ENCODE measurements at places on chromosomes 7 and 10.
A peak's percentile ranks its signal among the peaks of the same experiment; 100 is the strongest.

- DNase-seq = peak; percentile 65
Measured at GRCh38 chr10:70693619-70694335, 21.5 kb downstream of the ADAMTS14 start.

- DNase-seq = no peak
Measured at GRCh38 chr10:13624630-13625029, 37.9 kb downstream of the PRPF18 start.

DNA sequence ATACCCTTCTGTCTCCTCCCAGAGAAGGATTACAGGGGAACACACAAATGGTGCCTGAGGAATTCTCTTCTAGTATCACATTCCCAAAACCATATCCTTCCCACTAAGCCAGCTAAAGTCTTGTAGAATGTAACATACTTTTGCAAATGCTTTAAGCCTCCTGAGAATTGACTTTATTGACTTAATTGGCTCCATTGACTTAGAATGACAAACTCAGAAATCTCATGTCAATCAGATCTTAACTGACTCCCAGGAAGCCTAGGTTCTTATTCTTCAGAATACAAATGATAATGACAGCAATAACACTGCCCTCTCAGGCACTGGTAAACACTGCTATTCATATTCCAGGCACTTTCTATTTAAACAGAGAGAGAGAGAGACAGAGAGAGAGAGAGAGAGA lies 356.9 kb upstream of the PRKCQ start:
- DNase-seq = no peak

GRCh38 chr7:36366718-36367560 lies 22.7 kb upstream of the ANLN start:
- DNase-seq = no peak

DNA sequence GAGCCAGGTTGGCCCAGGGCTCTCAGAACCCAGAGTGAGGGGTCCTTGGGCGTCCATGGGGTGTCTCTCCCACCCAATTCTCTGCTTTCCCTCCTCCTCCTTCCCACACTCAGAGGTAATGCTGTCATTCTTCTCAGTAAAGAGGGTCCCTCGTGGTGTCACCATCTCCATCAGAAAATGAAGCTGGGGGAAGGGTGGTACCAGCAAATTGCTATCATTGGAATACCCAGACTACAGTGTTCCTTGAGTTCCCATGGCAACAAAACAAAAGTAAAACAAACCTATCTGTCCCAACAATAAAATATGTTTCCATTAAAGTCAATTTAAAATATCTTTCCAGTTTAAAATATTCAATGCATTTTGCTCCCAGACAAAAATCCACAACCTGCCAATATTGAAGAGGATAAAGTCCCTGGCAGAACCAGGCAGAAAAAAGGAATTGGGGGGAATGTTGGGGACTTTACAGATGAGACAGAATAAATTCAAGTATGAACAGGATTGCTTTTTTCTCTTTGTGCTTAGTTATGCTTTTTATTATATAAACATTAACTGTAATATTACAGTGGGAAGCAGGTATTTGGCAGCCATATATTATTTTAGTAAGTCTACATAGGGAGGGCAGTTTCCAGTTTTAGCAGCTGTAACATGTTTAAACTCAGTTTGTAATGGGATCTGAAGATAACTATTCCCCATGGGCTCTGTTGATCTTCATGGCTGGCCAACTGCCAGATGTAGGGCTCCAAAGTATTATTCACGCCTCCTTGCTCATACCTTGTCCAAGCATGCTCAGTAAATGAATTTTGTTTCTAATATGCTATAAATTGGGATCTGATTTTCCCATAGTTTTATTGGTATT lies 182.1 kb downstream of the ARID5B start:
- no peak for DNase-seq

DNA sequence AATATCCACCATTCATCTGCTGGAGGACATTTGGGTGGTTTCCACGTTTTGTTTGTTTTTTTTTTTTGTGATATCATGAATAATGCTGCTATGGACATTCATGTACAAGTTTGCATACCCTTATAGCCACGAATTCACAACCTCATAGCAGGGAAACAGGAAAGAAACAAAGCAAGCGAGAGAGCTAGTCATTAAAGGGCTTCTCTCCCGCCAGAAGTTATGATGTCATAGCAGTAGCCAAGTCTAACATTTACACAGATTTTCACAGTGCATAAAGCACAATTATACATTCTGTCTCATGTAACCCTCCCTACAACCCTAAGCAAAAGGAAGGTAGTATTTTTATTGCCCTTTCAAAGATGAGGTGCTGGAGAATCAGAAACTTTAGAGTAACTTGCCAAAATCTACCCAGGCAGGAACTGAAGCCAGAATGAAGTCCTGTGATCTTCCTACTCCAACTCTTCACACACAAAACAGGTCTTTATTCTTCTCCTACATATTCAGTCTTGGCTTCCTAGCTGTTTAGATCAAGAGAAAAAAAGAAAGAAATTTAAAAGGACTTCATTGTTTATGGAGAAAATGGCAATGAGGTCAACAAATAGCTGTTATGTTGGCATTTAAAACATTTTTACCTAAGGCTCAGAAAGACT lies 33.9 kb upstream of the GPAM start:
- DNase-seq = no peak

DNA sequence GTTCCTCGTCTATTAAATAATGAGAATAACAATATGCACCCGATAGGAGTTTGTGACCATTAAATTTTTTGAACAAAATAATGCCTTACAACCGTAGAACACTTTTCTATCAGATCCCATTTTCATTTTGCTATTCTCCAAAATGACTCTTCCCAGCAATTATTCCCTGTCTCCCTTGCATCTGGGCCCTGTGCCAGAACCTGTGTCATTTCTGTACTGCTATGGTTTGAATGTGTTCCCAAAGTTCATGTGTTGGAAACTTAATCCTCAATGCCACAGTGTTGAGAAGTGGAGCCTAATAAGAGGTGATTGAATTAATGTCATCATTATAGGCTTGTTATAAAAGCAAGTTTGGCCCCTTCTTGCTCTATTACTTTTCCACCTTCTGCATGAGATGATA lies 33.2 kb upstream of the SMNDC1 start:
- DNase-seq = no peak

- DNase-seq = no peak
Measured at GRCh38 chr10:78541481-78542140, 507.9 kb downstream of the RPS24 start.

GRCh38 chr7:13466874-13467547 lies 522.5 kb downstream of the ETV1 start:
- DNase-seq = no peak

- no peak for DNase-seq
Measured at GRCh38 chr7:143467724-143468123, 9.9 kb upstream of the TAS2R41 start.

- DNase-seq = no peak
Measured at GRCh38 chr7:96310110-96310509, 11.8 kb downstream of the SLC25A13 start.

DNA sequence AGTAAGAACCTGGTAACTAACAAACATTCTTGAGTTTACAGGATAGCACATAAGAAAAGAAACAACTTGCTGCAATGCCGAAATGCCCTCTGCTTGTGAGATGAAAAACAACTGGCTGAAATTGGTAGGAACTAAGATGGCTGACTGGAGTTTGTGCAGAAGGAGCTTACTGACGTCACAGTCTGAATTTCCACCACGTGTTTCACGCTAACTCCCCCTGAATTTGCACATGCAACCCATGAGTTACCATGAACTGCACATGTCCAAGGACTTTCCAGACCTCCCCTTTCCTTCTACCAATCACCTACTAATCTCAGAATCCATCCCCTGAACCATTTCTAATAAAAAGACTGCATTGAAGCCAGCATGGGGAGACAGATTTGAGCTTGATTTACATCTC lies 86.3 kb upstream of the KCND2 start:
- DNase-seq = no peak

GRCh38 chr10:600234-600633 lies 89.2 kb downstream of the DIP2C start:
- no peak for DNase-seq

GRCh38 chr7:134452991-134453473 lies 5.9 kb downstream of the AKR1B1 start:
- DNase-seq = no peak

- DNase-seq = no peak
Measured at GRCh38 chr7:50669890-50670289, 104.7 kb upstream of the DDC start.

GRCh38 chr10:28172223-28172610 lies 130.6 kb downstream of the MPP7 start:
- DNase-seq = no peak

DNA sequence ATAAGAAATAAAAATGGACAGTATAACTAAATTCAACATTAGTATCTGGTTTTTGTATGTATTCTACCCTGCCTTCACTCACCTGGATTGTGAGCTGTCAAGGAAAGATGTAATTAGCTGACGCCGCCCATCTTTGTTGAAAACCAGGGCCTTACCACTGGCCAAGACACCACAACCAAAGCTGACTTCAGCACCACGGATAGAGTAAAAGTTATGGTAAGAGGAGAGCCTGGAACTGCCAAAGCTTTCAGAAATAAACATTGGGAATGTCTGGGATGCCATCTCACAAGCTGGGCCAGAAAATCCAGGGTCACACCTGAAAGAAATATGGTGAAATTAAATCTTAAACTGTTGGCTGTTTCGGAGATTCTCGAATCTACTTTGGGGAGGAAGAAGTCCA lies 190.1 kb upstream of the SLC26A5 start:
- no peak for DNase-seq

DNA sequence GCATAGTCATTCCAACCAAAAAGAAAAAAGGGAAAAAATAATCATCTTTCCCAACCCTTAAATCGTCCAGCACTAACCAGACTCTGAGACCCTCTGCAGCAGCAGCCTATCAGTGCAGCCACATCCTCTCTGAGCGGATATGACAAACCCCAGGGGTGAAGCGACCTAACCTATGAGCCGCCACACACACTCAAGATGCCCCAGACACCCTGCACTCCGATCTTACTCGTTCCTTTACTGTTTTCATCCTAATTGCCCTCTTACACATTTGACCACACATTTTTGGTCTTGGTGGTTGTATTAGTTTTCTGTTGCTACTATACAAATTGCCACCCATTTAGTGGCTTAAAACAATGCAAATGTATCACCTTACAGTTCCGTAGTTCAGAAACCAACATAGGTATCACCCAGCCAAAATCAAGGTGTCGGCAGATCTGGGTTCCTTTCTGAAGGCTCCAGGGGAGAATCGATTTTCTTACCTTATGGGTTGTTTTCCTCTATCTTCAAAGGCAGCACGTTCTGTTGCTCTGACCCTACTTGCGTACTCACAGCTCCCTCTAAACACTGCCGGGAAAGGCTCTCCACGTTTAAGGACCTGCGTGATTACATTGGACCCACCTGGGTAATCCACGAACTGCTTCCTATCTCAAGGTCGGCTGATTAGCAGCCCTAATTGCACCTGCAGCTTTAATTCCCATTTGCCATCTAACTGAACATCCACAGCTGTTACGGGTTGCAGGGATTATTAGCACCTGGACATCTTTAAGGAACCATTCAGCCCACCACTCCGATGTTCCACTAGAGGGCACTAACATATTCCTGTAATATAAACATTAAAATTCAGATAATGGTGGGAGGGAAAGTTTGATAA lies 37.3 kb upstream of the PRSS1 start:
- no peak for DNase-seq

DNA sequence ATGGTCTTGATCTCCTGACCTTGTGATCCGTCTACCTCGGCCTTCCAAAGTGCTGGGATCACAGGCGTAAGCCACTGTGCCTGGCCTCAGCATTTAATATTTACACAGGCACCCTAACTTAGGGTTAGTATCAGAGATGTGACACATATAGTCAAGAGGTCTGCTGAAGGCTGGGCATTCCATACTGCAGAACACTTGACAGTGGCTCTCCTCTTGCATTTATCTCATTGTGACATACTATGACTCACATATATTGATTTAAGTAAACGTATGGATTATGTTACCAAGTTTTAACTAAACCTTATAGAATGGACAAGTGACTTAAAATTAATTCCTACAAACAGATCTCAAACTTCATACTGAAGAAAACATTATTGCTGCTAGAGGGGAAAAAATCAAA lies 36.6 kb downstream of the BRAF start:
- DNase-seq = no peak

DNA sequence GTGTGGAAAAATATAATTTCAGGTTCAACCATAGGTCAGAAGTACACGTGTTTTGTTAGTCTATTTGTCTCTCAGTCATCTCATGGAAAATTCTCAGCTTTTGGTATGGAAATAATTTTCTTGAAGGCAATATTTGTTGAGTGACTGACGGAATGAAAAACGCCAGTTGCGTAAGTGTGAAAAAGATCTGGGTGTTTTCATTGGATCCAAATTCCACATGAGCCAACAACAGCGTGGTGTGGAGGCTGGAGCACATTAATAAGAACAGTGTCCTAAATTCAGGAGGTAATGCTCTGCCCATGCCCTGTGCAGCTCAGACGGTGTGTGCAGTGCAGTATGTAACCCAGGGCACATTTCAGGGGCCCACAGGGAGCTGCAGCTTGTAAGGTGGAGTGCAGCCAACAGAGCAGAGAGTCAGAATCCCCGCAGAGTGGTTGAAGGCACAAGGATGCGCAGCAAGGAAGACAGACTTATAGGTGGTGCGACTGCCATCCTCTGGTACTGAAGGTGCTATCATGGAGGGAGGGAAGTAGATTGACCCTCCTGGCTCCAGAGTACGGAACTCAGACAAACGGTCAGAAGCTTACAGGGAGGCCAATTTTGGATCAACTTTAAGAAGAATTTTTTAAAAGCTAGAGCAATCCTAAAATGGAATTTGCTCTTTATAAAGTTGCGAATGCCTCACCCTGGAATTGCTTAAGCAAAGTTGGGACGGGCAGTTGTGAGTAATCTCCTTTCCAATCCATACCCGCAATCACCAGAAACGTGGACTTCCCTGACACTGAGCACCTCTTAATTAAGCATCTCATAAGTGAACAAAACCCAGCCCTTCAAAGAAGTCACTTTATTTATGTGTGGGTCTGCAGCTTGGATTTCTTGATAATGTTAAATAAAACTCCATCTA lies 38.0 kb downstream of the EGFR start:
- no peak for DNase-seq

DNA sequence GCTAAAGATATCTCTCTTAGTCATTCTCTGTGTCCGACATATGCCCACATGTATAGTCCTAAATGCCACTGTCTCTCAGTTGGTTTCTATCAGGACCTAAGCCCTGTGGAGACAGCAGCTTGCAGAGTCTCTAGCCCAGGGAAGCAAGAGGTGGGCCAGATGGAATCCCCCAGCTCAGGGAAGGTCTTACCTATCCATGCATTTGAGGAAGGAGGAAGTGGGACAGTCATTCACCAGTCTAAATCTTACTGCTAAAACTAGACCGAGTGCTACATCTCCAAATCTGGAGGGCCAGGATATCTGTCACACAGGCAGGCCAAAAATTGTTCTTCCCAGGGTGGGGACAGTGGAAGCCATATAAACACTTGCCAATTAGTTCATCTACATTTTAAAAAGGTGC lies 26.4 kb upstream of the HERPUD2 start:
- DNase-seq = no peak

Measured in AG04449 (cell line).